ENCODE measurements at places on chromosomes 16 and 17.
A peak's percentile ranks its signal among the peaks of the same experiment; 100 is the strongest.

GRCh38 chr16:67662653-67663010 lies 1.9 kb downstream of the PARD6A start:
- H3K27me3 ChIP-seq, result no peaks in the 10 kb centered on the region
- no peak overlapping the region for H3K27ac ChIP-seq
- peaks cover 8% of the 10 kb centered on the region for H3K4me1 ChIP-seq
- H3K36me3 ChIP-seq, result peaks cover 19% of the 10 kb centered on the region
- DNase-seq, result no peak
- no peak overlapping the region for H3K4me3 ChIP-seq

GRCh38 chr17:78571329-78571728 lies 5.9 kb downstream of the DNAH17 start:
- H3K27ac ChIP-seq, result no peak overlapping the region
- no peaks in the 10 kb centered on the region for H3K4me1 ChIP-seq
- H3K4me3 ChIP-seq, result no peak overlapping the region
- no peaks in the 10 kb centered on the region for H3K27me3 ChIP-seq
- H3K36me3 ChIP-seq, result no peaks in the 10 kb centered on the region

DNA sequence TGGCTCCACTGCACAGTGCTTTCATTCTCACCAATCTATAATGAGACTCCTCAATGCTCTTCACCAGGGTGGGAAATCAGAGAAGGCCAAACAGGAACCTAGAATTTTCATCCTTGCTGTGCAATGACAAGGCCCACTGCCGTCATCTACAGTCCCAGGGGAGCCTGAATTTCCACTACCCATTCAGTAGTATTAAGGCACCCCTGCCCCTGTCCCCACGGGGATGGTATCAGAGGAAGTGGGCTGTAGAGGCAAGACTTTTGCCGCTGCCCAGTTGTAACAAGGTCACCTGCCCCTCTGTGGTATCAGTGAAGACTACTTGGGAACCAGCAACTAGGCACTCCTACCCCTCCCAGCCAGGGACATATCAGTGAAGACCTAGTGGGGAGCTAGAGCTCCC lies 104.5 kb downstream of the C16orf78 start:
- no peaks in the 10 kb centered on the region for H3K4me1 ChIP-seq
- no peak overlapping the region for H3K4me3 ChIP-seq
- peaks cover 7% of the 10 kb centered on the region for H3K27me3 ChIP-seq
- H3K36me3 ChIP-seq, result no peaks in the 10 kb centered on the region
- H3K27ac ChIP-seq, result no peak overlapping the region

GRCh38 chr17:57459286-57459915 lies 203.1 kb downstream of the MSI2 start:
- no peak overlapping the region for H3K27ac ChIP-seq
- H3K36me3 ChIP-seq, result no peaks in the 10 kb centered on the region
- no peaks in the 10 kb centered on the region for H3K27me3 ChIP-seq
- H3K4me1 ChIP-seq, result no peaks in the 10 kb centered on the region
- DNase-seq, result no peak

- no peaks in the 10 kb centered on the region for H3K27me3 ChIP-seq
- no peaks in the 10 kb centered on the region for H3K36me3 ChIP-seq
- H3K27ac ChIP-seq, result no peak overlapping the region
- H3K4me3 ChIP-seq, result no peak overlapping the region
- DNase-seq, result no peak
Measured at GRCh38 chr16:83554096-83554495, 253.7 kb upstream of the HSBP1 start.

DNA sequence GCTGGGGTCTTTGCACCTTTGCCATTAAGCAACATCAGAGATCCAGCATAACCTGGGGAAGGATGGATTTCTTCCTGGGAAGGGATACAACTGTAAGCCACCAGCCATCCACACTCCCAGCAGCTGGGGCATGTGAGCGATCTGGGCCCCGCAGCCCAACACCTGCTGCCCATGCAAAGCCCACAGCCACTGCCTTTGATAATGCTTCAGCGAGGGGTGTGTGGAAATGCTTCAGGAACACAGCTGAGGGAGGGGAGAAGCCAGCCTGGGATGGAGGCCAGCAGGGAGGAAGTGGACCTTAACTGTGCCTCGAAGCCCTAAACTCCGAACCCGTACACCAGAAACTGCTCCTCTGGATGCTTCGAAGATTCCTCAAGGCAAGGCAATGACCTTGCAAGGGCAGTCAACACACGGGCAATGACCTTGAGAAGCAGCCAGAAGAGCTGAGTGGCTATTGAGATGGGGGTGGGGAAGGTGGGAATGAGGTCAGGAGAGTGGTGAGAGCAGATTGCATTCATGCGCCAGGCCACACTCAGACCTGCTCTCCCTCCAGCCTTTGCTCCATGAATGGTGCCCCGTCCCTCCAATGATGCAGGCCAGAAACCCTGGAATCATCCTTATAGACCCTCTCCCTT lies 49.1 kb downstream of the KATNIP start:
- H3K27ac ChIP-seq, result no peak overlapping the region
- H3K36me3 ChIP-seq, result peaks cover 5% of the 10 kb centered on the region
- peaks cover 10% of the 10 kb centered on the region for H3K4me1 ChIP-seq
- no peaks in the 10 kb centered on the region for H3K27me3 ChIP-seq
- H3K4me3 ChIP-seq, result no peak overlapping the region

DNA sequence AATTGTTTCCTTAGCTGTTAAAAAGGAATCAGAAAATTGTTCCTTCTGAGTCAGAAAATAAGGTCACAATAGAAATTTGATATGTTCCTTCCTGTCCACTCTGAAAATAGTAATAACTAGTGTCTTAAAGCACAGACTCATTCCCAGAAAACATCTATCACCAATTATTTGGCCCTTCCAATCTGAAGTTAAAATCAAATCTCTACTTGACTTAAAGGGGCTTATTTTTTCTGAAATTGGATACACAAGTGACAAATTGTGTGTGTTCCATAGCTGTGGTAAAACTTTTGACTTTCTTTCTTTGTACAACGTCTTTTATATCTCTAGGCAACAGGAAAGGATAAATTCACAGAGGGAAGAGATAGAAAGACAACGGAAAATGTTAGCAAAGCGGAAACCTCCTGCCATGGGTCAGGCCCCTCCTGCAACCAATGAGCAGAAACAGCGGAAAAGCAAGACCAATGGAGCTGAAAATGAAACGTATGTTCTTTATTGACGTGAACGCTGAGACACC lies 54.5 kb upstream of the MRC2 start:
- peaks cover 65% of the 10 kb centered on the region for H3K36me3 ChIP-seq
- no peaks in the 10 kb centered on the region for H3K27me3 ChIP-seq
- DNase-seq, result no peak
- no peaks in the 10 kb centered on the region for H3K4me1 ChIP-seq
- H3K27ac ChIP-seq, result no peak overlapping the region
- H3K4me3 ChIP-seq, result no peak overlapping the region

GRCh38 chr16:84673203-84673535 lies 24.9 kb downstream of the KLHL36 start:
- H3K27ac ChIP-seq, result no peak overlapping the region
- peaks cover 8% of the 10 kb centered on the region for H3K4me1 ChIP-seq
- no peak for DNase-seq
- H3K27me3 ChIP-seq, result no peaks in the 10 kb centered on the region
- no peaks in the 10 kb centered on the region for H3K36me3 ChIP-seq
- H3K4me3 ChIP-seq, result no peak overlapping the region

DNA sequence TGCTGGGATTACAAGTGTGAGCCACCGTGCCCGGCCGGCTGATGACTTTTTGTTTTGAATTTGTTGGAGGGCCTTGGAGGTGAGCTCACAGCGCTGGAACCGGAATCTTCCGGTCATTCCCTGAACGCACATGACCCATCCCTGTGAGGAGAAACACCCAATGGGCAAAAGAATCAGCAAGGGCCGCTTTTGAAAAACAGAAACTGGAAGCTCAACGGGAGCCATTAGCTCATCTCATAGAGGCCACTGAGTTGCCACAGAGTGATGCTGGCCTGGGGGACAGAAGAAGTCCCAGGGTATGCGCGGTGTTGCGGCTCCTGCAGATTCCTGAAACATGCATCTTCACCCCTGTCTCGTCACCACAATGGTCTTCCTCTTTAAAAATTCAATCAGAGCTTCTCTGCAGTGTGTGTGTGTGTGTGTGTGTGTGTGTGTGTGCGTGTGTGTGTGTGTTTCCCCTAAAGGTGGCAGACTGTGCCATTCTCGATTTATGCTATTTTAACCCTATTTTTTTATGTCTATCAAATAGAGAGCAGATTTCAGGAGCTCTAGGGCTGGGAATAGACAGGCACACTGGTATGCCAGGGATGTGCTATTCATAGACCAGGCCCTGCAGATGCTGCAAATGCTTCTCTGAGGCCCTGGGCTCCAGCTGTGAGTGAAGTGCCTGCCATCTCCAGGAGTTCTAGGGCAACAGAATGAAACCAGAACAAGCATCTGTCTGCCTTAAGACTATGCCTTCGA lies 68.3 kb downstream of the MARCHF10 start:
- peak; percentile 88 for DNase-seq
- no peak overlapping the region for H3K27ac ChIP-seq
- H3K4me1 ChIP-seq, result no peaks in the 10 kb centered on the region
- no peaks in the 10 kb centered on the region for H3K36me3 ChIP-seq
- H3K27me3 ChIP-seq, result no peaks in the 10 kb centered on the region
- H3K4me3 ChIP-seq, result no peak overlapping the region

GRCh38 chr17:16988749-16989229 lies 16.9 kb upstream of the TNFRSF13B start:
- H3K27ac ChIP-seq, result no peak overlapping the region
- no peaks in the 10 kb centered on the region for H3K36me3 ChIP-seq
- H3K4me1 ChIP-seq, result no peaks in the 10 kb centered on the region

- no peak overlapping the region for H3K4me3 ChIP-seq
- no peaks in the 10 kb centered on the region for H3K27me3 ChIP-seq
- H3K4me1 ChIP-seq, result no peaks in the 10 kb centered on the region
- DNase-seq, result no peak
Measured at GRCh38 chr16:84379709-84380362, 11.5 kb downstream of the ATP2C2 start.

All from endodermal cell (in vitro differentiated cells).